ENCODE measurements at places on chromosomes 3 and 15. TPM values are rescaled to one million over a fixed set of nuclear protein-coding genes. Genes with fewer than 3 reads are reported as not detected.

GRCh38 chr3:174016186-174016585, 618.6 kb downstream of the NLGN1 start:
- no peak for DNase-seq

The SLC6A11 gene
- polyA plus RNA-seq, result 0.09 TPM

- DNase-seq, result no peak
Observed at GRCh38 chr3:46705022-46705530, 3.9 kb downstream of the TMIE start.

DNA sequence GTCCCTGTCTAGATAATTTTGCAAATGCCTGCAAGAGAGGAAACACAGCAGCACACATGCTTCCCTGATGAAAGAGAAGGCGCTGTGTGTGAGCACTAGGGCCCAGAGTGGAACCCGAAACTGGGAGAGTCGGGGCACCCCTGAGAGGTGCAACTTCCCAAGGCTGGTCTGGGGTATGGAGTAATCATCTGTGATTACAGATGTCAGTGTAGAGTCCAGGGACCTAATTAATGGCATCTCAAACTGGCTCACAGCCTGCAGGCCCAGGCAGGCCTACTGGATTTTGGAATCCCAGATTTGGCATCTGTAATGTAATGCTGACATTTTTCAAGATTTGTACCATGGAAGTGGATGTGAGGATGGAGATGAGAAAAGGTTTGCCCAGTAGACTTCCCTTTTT, 29.4 kb downstream of the PGPEP1L start:
- no peak for DNase-seq

The GOLGA8G gene
- 0.31 TPM for polyA plus RNA-seq

The CYB561D2 gene
- 16.3 TPM for polyA plus RNA-seq

DNA sequence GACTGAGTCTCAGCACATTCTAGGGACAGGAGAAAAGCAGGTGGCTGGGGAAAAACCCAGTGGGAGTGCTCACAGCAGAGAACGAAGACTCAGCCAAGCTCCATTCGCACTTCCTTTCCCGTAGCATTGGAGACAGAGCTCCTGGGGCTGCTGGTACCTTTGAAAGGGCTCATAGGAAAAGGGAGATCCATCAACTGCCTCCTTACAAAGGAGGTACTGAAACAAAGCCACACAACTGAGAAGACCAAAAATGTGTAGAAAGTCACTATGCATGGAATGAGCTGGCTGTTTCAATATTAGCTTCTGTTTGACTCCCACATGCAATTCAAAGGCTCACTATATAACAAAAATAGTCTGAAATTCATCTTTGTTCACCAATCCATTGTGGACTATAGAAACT, 16.9 kb downstream of the STIMATE start:
- DNase-seq, result no peak

The DNAH12 gene
- polyA plus RNA-seq, result 0.70 TPM

- DNase-seq, result no peak
Observed at GRCh38 chr3:71345429-71346040, 238.0 kb downstream of the FOXP1 start.

DNA sequence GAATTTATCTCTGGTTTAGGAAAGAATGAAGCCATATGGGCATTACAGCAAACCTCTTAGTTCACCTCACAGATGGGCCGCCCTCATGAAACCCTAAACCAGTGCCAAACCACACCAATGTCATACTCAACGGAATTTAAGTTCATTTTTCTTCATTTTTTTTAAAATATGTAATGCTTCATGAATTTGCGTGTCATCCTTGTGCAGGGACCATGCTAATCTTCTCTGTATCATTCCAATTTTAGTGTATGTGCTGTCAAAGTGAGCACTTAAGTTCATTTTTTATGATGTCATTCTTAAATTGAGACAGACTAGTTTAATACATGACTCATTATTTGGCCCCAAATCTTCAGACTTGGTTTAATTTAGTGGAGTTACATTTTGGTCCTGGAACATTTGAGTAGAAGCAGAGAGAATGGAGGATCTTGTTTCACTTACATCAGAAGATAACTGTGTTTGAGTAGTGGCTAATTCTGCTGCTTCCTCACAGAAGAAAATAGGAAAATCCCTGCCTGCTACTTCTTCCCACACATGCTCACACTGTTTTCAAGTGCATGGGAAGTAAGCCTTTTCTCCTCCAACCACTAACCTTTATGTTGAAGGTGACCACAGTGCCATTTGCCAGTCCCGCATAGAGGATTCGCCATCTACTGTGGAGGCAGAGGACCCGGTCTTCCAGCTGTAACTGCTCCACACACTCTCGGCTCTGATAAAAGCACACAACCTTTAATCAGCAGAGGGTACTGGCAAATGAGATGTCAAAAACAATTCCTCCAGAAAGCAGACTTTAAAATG, 63.3 kb downstream of the ZNF106 start:
- DNase-seq, result no peak

GRCh38 chr3:50258029-50258680, 10.8 kb upstream of the SEMA3B start:
- DNase-seq, result no peak

DNA sequence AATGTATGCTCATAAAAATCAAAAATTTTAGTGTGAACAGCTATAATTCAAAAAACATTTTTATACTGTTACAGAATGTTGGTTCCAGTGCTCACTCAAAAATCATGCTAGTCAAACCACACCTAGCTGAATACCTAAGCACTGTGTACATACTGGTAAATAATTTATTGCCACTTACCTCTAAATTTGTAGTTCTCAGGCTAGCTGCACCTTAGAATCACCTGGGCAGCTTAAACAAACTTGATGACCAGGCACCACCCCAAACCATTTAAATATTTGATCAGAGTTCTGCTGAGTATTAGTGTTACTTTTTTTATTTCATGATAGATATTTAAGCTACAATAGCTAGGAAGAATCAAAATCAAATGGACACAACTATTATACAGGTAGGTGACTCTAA, 32.3 kb upstream of the TMCO5A start:
- DNase-seq, result no peak

The CADPS gene
- 2.5 TPM for polyA plus RNA-seq

DNA sequence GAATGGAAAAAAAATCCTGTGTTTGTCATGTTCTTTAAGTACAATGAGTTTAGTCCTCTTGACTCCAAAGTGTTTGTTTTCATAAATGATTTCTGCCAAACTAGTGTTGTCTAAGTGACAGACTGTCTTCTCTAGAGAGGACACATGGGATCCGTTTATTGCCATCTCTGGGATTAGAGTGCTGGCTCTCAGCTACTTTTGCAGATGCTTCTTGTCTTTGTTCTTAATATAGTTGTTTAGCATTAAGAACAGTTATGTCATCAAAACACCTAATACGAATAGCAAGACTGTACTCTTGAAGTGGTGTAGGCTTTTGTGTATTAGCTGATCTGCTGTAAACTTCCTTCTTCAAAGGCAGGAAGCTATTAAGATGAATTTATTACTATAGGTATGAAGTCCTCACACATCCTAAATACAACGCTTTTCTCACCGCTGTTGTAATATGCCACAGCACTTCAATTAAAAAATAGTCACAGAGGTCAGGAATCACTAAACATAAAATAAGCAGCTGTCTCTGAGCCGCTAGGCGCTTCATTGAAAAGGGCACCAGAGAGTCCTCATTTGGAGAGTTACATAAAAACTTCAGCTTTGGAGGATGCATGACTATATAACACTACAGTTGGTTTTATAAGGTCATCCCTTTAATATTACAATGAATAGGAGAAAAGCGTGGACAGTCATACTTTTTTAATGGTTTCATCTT, 128.3 kb upstream of the ZNF385D start:
- no peak for DNase-seq

The SNRPN gene
- polyA plus RNA-seq, result 235 TPM

DNA sequence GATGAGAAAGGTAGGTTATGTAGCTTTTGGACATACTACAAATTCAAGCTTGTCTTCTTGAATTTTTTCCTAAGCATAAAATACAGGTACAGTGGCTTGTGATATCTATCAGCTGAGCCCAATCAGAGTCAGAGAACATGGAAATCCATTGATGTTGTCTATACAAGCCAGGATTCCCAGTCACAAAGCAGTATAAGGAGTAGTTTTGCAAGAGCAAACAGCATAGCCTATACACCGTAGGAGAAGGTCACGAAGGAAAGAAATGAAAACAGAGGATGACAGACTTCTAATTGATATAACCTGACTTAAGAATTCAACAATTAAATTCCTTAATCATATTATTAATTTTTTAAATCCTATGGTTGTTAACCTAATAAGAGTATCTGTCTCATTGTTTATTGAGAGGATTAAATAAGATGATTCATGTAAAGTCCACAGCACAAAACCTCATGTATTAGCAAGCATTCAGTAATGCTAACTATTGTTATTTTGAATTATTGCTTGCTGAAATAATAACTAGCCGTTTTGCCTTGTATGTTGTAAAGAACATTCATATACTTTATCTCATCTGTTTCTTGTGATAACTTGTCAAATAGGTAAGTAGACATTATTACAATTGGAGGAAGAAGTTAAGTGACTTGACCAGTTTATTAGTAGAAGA, 276.6 kb upstream of the ZPLD1 start:
- no peak for DNase-seq

DNA sequence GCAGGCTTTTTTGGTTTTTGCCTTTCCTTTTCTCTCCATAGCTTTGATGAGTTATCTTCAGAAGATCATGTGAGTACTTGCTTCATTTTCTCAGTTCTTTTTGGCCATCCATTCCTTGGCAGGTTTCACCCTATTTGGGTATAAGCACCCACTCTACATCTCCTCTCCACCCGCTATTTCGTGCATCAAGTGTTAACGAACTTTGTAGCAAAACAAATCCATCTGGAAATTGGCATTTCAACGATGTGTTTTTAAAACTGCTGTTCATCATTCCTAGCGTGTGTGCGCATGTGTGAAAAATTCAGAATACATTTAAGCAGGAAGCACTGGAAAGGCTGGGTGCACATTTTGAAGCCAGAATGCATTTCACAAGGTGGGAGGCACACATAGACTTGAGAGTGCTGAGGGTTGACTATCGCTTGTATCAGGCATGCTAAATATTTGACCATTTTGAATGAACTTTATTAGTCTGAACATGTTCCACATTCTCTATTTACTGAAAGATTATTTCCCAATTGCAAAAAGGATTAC, 89.7 kb upstream of the FHIT start:
- DNase-seq, result no peak

DNA sequence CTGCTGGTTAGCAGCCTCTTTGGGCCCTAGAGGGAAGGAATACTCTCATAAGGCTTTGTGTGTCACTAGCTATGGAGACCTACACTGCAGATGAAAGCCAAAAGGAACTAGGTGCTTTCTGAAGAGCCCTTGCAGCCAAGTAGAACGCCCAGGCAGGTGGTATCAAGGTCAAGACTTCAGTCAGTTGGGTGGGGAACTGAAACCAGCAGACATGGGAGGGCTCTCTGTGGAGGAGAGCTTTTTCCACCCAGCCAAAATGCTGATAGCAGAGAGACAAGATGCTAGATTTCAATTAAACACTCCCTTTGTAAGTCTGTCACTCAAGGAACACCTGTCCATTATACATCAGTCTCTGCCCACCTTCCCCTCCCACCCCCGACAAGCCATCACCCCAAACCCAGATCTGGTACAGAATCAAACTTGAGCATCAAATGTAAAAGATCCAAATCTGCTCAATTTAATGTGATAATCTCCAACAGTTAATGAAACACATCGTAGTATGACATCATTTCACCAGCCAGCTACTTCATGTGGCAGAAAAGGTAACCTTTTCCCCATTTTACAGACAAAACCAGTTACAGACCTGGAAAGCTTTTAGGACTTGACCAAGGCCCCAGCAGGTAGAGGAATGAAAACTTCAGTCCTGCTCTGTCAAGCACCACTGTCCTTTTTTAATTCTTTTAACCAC, 14.6 kb downstream of the MRPS25 start:
- DNase-seq, result no peak

DNA sequence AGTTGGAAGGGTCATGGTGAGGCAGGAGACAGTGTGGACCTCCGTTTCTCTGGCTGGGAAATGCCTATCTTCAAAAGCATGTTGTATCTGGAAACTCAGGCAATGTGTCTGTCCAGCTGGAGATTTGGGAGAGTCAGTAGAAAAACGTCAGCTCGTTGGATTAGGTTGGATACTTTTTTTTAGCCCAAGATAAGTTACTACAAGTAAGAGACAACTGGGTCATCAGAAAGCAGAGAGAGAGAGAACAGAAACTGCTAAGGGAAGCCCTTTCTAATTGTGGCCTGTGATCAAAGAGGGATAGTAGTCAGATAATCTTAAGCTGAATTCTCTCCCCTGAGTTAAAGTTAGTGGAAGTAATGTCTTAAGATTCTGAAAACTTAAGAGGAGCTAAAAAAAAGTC, 78.9 kb upstream of the ZNF280D start:
- no peak for DNase-seq

DNA sequence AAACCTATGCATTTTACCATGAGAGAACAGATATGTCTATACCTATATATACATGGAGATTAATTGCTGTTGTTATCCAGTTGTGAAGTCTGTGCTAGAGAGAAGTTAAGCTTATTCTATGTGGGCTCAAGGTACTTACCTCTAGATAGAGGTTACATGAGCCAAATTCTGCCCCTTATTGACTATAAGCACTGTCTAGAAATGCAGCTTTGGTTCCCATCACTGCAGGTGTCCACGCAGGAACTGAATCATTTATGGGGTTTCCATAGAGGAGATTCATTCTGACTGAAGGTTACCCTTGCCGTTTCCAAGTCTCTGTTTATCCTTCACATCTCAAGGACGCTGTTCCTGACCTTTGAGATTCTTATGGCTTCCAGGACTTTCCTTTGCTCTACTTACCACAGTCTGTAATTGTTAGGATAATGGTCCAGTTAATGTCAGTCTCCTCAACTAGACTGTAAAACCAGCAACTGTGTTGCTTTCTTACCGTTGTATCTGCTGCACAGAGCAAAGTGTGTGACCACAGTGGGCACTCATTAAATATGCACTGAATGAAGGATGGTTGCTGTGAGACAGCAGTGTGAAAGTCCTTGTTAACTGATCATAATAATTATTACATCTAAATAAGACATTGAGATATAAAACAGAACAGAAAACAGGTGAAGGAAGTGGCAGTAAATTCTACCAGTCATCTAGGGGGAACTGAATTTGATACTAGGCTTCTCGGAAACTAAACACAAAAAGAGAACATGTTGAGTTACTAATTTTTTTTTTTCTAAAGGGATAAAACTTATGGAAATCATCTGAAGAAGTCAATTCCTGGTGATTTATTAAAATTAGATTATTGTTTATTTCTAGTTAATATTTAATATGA, 44.0 kb upstream of the BCL6 start:
- DNase-seq, result no peak
